ENCODE measurements at places on chromosomes 16 and 17.

- DNase-seq: no peak
These were observed 32.4 kb downstream of the NDEL1 start for GRCh38 chr17:8468127-8468526.

GRCh38 chr16:83137326-83137781 lies 510.6 kb downstream of the CDH13 start:
- peak; percentile 36 for DNase-seq

DNA sequence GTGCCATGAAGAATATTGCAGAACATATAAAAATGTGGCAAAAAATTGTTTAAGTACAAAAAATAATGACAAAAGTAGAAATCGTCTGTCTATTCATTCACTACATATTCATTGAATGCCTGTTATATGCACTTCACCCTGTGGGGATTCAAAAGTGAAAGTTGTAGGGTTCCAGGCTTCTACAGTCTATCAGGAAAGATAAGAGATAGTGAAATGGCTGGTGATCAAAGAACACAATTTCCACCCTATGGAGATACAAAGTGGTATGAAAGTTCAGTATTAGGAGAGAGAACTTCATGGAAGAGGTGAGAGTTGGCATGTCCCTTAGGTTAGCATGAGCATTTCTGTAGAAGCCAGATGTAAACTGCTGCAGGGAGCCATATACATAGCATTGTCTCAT lies 127.0 kb upstream of the PMFBP1 start:
- DNase-seq: no peak

GRCh38 chr17:75684249-75684648 lies 17.1 kb downstream of the SAP30BP start:
- no peak for DNase-seq

DNA sequence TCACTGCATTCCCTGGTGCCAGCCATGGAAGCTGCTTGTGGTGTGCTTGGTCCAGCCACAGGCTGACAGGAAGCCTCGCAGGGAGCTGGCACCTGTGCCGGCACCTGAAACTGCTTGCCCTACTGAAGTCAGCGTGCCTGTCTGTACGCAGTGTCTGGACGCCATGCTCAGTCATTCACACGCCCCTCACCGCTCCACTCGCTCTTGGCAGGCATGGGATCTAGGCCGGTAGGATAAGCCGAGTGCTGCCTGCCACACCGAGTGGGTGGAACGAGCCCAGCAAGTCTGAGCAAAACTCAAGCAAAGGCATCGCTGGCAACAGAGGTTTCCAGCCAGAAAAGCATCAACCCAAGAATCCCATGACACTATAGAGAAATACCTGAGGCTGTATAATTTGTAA lies 350.6 kb downstream of the CDH11 start:
- no peak for DNase-seq

DNA sequence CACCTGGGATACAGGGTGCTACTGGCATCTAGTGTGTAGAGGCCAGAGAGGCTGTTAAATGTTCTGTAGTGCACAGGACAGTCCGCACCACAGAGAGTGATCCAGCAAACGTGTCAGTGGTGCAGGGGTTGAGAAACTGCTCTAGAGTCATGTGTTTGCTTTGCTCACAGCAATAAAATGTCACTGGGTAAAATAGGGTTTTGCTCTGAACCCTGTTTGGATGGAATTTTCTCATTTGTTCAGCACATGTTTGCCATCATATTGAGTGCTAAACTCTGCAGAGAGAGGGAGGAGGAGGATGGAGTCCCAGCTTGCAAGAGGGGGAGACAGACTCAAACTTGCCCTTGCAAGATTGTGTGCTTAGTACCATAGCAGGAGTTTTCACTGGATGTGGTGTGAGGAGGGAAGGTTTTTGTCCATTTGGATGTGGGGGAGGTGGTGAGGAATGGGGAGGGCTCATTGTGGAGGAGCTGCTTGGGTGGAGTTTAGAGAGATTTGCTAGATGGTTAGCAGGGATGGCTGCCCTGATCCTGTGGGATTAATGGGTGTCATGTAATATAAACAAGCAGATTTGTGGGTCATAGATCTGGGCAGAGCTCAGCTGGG lies 11.8 kb downstream of the PLCG2 start:
- DNase-seq: no peak

DNA sequence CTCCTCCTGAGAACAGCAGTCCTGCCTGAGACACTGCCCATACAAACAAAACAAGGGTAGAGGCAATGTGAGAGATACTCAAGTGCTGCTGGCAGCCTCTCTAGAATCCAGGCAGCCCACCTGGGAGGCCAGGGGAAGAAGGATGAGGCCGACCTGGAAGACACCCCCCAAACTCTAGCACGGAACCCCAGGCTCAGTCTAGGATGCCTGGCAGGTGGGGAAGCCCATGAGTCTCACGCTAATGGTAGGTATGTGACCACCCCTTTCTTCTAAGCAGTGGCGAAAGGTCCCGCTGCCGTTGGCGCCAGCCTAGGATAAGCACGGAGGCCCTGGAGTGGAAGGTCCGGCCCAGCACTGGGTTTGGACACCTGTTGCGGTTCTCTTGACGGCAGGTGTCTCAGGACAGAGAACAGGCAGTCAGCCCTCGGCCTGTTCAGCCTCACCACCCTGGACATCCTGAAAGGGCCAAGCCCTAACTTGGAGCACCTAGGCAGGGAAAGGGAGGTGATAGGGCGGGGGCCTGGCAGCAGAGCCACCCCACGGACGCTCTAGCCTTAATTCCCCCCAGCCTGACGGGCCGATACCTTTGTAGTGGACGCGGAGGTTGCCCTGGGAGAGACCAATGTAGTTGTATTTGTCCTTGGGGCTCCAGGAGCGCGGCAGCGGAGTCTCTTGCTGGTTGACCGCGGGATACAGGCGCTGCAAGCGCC lies 487 bp downstream of the RANBP10 start:
- DNase-seq: no peak

- DNase-seq: no peak
These were observed 246.5 kb downstream of the GSG1L start for GRCh38 chr16:27817038-27817437.

DNA sequence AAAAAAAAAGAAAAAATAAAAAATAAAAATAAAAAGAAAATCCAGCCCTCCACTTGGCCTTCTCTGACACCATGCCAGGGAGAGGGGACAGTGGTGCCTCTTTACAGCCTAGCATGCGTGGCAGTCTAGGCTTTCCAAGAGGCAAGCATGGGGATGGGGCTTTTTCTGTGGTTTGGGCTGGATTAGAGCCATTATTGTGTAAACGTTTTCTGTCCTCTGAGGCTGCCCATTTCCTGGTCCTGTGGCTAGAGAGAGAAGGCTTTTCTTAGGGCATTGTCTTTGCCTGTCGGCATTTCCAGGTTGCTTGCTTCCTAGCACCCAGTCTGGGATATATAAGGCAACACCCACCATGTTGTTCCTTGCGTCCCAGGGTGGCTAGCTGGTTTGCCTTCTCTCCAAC lies 2.7 kb upstream of the DHRS7B start:
- no peak for DNase-seq

DNA sequence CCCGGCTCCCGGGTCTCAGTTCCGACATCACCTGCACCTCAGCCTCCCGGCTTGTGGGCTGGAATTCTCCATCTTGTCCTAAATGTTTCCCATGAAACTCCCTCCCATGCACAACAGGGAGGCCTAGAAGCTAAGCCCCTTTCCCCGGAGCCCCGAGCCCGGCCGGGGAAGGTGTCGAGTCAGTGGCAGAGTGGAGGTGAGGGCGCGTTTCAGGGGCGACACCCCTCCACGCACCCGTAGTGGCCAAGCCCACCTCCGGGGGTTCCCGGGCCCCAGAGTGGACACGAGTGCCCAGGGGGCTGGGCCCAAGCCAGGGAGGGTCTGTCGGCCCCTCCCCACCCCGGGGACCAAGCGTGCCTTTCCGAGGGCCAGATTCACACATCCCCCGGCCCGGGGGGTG lies 25.0 kb upstream of the C1QTNF8 start:
- DNase-seq: no peak

- peak; percentile 75 for DNase-seq
These were observed 14.3 kb downstream of the KPNB1 start for GRCh38 chr17:47663912-47664623.

DNA sequence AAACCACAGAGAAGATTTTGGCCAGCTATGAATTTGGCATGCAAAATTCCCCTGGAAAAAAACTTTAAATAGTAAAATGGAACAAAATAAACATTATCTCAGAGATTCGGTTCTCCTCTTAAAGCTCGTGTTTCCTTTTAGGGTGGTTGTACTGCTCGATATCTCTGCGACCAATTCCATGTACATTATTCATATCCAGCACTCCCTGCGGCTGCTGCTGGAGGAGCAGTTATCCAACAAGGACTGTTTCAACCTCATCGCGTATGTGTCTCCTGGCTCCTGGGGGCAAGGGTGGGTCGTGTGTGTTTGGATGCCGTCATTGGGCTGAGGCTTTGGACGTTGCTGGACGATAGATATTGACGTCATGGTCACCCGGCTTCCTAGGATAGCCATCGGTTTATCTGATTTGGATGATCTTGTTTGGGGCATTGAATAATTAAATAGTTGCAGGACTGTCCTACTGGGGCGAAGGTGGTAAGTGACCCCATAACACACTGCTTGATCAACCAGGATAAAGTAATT lies 33.8 kb downstream of the VWA3A start:
- DNase-seq: no peak

- no peak for DNase-seq
These were observed 65.0 kb downstream of the SMG6 start for GRCh38 chr17:2238432-2239169.

DNA sequence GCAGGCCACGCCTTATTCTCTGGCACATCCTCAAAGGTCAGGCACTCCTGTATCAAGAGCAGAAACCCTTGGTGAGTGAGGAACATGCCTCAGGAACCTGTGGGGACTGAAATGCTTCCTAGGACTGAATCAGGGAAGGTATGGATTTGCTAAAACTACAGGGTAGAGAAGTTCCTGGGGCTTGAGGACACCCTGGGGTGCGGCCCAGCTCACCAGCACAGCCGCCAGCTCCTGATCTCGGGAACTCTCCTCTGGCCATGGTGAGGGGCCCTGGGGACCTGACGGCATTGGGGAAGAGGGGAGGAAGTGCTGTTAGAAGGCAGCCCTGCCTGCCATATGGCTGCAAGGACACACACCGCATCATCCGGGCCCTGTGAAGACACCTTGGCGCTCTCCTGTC lies 7.5 kb downstream of the ZSCAN10 start:
- DNase-seq: no peak

- no peak for DNase-seq
These were observed 79.2 kb downstream of the SLC39A11 start for GRCh38 chr17:73013301-73013700.

- no peak for DNase-seq
These were observed 107.7 kb downstream of the SEC14L1 start for GRCh38 chr17:77248216-77249114.

DNA sequence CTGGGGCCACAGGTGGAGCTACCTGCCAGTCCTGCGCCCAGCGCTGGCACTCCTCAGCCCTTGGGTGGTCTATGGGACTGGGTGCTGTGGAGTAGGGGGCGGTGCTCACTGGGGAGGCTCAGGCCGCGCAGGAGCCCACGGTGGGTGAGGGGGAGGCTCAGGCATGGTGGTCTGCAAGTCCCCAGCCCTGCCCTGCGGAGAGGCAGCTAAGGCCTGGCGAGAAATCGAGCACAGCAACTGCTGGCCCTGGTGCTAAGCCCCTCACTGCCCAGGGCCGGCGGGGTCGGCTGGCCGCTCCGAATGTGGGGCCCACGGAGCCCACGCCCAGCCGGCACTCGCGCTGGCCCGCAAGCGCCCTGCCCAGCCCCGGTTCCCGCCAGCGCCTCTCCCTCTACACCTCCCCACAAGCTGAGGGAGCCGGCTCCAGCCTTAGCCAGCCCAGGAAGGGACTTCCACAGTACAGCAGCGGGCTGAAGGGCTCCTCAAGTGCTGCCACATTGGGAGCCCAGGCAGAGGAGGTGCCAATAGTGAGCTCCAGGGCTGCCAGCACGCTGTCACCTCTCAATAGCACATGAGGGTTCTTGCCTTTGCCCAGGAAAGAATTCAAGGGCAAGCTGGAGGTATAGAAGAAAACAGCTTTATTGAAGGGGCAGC lies 11.0 kb upstream of the EEF2KMT start:
- no peak for DNase-seq

- DNase-seq: no peak
These were observed 11.4 kb upstream of the ITGAM start for GRCh38 chr16:31248344-31248743.

Data from CD4-positive, alpha-beta T cell treated with Interleukin-4 for 4 hours (primary cell).